ENCODE measurements at places on chromosomes 5 and 9.

DNA sequence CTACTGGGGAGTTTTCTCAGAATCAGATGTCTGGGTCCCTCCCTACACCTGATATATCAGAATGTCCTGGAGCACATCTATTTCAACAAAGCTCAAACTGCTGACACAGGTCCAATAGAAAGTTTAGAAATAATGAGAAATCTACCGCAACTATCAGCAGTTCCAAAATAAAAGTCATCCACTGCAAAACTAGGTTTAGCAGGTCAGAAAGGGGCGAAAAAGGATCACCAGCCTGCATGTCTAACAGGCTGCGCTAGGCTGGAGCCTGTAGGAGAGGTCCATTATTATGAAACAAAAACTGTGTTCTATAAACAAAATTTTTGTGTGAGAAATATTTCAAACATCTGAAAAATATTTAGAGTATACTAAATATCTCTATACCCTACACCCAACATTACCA lies 84.1 kb upstream of the RNF38 start:
- DNase-seq: no peak

DNA sequence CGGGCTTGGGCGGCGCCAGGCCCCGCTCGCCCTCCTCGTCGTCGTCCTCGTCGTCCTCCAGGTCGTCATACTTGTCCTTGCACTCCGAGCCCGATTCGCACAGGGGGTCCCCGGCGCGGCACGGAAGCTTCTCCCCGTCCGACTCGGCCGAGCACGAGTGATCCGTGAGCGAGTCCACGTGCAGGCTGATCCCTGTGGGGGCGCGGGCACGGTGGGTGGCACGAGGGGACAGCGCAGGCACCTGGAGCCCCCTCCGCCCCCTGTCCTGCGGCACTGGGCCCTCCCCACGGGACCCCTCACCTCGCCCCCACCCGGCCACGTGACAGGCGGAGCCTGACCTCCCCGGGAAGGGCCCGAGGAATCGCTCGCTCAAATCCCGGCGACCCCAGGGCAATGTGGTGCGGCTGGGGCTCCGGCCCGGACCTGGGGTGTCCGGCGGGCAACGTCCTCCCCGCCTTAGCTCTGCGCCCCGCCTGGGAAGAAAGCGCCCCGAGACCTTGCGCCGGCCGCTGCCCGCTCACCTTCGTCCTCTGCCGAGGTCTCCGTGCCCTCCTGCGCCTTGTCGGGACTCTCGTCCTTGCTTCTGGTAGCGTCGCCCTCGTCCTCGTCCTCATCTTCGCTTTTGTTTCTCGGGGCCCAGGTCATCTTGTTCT lies 2.5 kb downstream of the IRX2 start:
- DNase-seq: no peak

GRCh38 chr5:97231025-97231636 lies 48.1 kb upstream of the RIOK2 start:
- DNase-seq: peak; percentile 58

- no peak for DNase-seq
These were observed 4.8 kb downstream of the ATP6V1G1 start for GRCh38 chr9:114592356-114592755.

DNA sequence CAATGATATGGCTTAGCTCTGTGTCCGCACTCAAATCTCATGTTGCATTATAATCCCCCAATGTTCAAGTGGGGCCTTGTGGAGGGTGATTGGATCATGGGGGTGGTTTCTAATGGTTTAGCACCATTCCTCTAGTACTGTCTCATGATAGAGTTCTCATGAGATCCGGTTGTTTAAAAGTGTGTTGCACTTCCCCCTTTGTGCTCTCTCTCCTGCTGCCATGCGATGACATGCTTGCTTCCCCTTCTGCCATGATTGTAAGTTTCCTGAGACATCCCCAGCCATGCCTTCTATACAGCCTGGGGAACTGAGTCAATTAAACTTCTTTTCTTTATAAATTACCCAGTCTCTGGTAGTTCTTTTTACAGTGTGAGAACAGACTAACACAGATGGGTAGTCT lies 427.1 kb downstream of the CHSY3 start:
- no peak for DNase-seq

DNA sequence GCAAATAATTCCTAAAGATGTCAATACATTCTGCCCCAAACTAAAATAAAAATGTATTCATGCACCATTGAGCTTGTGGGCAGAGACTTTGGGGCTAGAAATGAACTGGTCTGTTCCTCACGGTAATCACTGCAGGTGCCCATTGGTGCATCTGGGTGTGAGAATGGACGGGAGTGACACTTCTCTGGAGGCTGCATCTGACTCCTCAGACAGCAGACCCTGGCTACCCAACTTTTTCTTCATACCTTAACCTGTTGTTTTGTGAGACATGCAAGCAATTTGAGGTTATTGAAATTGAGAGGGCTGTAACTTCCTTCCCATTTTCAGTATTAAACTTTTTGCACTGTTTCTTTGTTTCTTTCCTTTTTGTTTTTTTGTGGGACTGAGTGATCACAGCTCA lies 333.4 kb downstream of the ICE1 start:
- DNase-seq: no peak

DNA sequence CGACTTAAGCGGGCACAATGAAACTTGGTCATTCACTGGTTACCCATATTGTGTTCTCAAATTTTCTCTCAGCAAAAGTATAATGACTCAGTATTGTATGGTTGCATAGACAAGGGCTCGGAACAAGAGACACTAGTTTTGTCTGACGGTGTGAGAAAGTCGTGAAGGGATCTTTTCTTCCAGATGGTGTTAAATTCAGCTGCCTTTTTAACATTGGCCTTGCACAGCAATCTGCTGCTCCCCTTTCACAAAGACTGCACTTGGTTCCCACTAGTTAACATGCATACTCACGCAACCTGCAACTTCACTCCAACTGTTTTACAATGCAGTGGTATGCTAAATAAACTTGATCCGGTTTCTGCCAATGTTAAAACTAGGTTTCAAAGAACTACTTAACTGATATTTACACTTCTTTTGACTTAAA lies 219.2 kb downstream of the MEF2C start:
- DNase-seq: no peak

- no peak for DNase-seq
These were observed 335 bp downstream of the GALNT12 start for GRCh38 chr9:98807814-98808195.

DNA sequence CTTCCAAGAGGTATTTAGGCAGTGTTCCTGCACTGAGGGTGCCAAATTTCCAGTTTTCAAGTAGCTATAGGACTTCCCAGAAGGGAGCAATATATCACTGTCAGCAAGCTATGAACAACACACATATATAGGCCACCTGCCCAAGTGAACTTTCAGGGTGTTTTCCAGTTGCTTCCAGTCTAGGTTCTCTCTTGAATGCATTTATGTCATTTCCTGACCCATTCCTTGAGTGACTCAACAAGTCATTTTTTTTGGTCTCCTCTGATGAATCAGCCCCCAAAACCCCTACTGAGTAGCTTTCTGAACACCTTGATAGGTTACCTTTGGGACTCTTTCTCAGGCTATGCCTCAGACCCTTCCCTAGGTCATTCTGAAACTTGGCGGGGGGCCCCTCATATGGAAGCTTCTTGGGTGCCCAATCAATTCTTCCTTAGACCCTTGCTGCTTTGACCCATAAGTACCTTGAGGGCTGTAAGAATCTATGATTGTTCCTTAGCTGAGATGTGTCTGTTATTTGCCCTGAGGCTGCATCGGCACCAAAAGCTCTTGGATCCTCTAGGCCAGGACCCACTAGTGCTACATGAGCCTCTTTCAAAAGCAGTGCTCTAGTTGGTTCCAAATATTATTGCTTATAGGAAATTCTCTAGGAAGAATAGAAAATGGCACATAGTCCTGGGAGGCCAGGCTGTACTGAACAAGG lies 12.4 kb downstream of the DNAJB5 start:
- DNase-seq: no peak

- peak; percentile 82 for DNase-seq
These were observed 379.8 kb downstream of the TRIM36 start for GRCh38 chr5:114789773-114790402.

GRCh38 chr9:20646656-20647055 lies 24.4 kb upstream of the MLLT3 start:
- DNase-seq: no peak

DNA sequence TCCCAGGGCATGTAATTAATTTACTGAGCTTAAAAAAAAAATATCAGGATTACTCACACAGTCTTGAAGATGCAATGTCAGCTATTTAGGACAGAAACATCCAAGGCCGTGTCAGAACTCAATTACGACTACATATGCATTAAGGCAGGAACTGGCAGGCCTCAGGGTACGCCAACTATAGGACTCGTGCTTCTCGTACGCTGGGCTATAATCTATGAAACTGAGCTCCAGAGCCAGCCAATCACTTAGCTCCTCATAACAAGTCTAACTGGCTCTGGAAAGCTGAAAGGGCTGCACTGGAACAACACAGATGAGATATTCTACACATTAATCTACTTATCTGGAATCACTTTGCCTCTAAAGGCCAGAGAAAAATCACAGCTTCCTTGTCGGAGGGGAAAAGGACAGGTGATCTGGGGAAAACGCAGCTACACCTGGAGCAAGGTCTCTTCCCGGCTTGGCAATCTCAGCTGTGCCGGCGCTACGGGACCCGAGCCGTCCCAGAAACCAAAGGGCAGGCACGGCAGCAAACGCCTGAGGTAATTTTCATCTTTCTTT lies 212.0 kb downstream of the DEPDC1B start:
- peak; percentile 81 for DNase-seq

DNA sequence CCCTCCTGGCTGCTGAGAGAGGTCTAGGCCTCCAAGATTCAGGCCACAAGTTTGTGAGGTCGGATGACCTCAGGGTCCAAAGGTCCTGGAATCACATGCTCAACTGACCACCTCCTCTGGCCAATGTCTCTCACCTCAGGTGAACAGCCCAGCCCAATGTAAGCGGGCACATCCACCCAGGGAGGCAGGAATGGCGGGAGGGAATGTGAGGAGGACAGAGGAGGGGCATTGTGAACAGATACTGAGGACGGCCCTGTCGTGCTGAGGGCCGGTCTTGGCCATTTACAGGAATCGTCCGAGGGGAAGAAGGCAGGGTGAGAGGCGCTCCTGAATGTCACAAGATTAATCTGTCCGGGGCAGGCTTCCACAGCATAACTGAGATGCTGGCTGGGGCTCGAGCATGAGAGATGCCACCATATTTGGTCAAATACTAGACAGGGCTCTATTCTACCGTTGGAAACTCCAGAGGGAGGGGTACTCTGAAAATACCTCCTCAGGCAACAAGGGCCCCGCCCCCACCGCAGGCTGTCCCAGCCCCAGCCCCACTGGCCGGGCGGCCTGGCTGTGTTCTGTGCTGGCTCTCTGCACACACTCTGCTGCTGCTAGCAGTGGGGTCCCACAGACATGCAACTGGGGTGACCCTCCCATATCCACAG lies 1.5 kb upstream of the IL17B start:
- DNase-seq: no peak

DNA sequence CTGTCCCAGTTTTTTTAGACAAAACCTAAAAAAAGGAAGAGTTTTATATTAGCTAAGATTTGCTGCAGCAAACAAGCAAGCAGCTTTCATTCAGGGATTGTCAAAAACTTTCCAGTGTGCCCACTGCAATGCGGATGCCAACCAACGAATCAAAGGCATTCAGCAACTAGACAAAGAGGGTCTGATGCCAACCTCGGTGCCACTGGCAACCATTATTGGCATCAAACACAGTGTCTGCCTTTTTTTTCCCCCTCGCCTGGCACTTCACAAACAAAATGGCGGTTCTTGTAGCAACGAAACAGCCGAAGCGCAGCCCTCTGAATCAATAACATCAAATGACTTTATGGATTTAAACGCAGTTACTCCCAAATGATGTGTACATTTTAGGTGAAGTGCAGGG lies 10.4 kb downstream of the NFIB start:
- DNase-seq: no peak

DNA sequence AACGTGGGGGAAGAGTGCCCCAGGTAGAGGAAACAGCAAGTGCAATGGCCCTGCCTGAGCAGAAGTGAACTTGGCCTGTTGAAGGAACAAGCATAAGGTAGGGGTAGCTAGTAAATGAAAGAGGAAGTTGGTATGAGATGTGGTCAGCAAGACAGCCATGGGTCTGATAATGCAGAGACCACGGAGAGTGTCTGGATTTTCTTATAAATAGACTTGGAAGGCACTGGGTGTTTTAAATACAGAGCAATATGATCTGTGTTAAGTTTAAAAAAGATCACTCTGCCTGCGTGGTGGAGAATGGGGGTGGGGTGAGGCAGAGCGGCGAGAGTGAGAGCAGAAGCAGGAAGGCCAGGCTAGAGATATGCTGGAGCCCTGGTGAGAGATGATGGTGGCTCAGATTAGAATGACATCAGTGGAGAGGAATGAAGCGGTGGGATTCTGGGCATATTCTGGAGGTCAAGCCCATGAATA lies 4.2 kb downstream of the ADAM19 start:
- DNase-seq: no peak

DNA sequence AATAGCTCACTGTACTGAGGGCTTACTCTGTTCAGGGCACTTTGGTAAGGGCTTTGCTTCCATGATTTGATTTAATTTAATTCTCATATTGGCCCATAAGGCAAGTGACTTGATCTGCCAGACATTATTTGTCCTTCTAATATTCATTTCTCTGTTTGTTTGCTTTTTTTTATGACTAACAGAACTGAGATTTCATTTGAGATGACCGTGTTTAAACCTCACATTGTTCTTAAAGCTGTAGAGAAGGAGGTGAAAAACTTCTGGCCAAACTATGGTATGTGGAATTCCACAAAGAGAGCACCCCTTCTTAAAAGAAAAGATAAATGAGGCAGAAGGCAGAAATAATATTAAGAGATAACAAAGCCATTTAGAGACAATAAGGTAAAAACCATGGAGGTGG lies 775.6 kb upstream of the ACO1 start:
- peak; percentile 23 for DNase-seq

DNA sequence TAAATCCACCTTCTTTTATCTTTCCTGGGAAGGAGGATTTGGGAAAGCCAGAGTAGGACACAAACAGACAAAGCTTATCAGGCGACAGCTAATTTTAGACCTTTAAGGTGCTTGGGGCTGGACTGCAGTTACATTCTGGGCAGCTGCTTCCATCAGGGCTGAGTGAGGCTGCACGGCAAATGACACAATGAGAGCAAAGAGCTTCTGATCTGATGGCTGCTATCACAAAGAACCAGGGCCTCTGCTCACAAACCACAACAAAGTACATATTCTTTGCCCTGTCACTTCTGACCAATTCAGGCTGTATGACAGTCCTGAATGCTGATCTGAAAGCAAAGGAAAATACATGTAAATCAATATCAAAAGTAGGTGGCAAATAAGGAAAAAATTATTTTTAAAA lies 93.1 kb downstream of the MRPS27 start:
- DNase-seq: no peak

DNA sequence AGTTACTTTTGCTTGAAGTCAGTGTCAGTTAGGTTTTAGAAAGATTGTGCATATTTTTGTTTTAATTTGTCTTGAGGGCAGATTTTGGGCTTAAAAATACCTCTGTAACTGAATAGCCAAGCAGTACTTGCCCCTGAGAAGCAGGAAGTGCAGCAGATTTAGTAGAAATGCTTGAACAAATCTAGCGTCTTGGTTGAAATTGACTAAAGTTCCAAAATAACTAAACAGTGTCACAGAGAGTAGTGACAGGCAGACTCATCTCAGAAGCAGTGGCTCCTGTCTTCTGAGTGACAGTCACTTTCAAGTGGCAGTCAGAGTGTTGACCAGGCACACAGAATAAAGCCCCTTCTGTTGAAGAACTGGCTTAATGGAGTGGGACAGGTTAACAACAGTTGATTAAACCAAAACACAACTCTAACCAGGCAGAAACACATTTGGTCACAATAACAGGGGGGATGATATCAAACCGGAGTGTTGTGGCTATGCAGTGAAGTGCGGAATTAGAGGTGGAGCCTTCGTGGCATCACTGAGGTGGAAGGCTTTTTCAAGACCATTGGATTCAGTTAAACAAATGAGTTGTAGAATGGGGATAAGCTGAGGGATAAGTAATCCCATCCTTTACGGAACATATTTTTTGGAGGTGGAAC lies 29.1 kb downstream of the TRIO start:
- DNase-seq: no peak

All from LNCaP clone FGC (cell line).